NCI-H1930 (cell line): ENCODE measurements at places on chromosomes 4 and X.
A peak's percentile ranks its signal among the peaks of the same experiment; 100 is the strongest.

DNA sequence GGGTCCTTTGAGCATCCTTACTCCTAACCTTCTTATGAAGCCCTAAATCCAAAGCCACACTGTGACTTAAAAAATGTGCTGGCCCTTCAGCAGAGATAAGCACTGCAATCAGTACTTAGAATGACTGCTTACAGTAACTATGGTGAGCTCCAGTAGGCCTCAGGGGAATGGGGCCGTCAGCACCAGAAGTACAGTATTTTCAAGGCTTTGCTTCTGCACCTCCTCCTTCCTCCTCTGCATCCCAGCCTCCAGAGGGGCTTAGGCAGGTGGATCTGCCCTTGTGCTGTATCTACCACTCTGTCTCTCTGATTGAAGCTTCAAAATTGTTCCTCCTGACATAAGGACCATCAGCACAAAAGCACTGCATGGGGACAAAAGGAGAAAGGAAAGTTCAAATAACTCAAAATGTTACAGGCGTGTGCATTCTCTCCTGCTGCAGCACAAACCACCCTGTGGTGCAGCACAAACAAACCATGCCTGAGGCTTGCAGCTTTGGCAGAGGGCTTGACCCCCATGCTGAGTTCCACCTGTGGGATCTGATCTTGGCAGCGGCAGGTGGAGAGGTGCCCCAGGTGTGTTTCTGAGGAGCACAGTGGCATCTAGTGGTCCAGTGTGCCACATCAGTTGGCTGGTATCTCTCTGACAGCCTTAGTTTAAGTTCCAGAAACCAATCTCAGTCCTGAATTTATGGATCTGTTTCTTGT lies 164.7 kb downstream of the SOWAHB start:
- peak; percentile 6 for DNase-seq

GRCh38 chr4:16583764-16584163 lies 314.7 kb downstream of the LDB2 start:
- no peak for DNase-seq

DNA sequence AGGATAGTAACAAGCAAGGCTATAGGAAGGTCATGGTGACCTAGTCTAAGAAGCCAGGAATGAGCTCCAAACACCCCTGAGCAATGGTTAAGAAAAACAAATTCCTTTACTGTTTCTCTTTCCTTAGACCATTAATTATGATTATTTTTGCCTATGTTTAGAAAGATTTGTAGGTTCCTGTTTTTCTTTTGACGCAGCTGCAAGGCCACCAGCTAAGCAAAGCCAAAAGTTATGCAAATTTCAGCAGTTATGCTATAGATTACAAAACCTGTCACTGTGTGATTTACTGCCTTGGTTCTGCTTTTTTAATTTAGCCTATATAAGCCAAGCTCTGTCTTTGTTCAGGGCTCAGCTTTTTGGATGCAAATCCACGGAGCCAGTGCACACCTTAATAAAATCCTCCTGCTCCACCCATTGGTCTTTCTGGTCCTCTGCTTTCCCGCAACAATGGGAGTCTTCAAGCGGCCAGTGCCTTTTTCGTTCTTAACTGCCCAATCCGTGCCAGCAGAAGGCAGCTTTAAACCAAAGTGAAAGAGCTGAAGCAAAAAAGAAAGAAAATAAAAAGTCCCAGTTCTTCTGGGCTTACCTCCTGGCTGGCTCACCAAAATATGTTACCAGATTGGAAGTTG lies 1.4 kb upstream of the CEP135 start:
- DNase-seq: no peak

DNA sequence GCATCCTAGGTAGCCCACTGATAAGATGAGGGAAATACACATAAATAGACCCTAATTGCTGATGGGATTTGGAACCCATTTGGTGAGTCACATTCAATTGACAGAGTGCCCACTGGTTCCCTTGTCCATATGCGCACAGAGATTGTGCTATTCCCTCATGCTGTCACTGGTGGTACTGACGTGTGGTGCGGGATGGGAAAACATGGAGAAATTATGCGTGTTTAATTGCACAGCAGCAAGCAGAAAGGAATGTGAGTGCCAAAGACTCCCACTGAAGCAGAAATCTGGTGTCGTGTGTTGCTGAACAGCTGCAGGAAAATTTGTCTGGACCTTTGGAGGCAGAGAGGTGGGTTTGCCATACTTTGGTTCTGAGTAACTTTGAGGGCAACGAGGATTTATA lies 92.2 kb downstream of the NHSL2 start:
- DNase-seq: no peak

DNA sequence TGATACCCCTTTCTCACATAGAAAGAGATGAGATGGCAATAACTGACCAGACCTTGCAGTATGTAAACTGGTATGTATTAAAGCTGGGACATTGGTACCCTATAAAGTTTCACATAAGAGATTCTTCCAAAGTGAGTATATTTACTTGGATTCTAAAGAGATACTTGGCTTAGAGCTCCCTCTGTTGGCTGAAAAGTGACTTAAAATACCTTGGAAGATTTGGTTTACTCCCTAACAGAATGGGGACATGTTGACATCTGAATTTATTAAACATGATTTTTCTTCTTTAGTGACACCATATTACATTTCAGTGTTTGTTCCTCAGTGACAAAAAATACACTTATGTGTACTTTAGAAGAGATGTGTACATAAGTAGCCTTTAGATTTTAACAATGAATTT lies 47.9 kb upstream of the RGN start:
- DNase-seq: peak; percentile 1

- no peak for DNase-seq
Measured at GRCh38 chr4:122195718-122196117, 43.6 kb downstream of the BLTP1 start.

GRCh38 chr4:43325220-43325967 lies 432.9 kb downstream of the GRXCR1 start:
- DNase-seq: no peak

- peak; percentile 42 for DNase-seq
Measured at GRCh38 chrX:43720082-43720481, 64.0 kb downstream of the MAOA start.

GRCh38 chrX:136577552-136577951 lies 45.5 kb downstream of the VGLL1 start:
- DNase-seq: peak; percentile 21

GRCh38 chrX:39873117-39873516 lies 224.6 kb downstream of the BCOR start:
- DNase-seq: no peak

DNA sequence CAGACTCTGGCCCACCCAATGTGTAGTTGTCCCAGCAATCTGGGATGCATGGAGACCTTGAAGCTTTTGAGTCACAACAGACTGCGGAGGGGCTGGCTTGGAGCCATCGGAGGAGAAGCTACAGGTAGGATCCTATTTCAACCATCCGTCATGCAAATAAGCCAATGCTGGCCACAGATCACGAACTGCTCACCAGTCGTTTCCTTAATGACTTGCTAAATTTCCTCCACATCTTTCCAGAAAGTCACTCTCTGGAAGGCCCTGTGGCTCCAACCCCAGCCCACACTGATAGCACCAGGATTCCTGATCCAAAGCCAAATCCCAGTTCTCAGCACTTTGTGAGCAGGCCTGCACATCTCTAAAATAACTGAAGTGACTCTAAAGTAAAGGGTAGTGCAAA lies 321.3 kb downstream of the RAB28 start:
- no peak for DNase-seq

DNA sequence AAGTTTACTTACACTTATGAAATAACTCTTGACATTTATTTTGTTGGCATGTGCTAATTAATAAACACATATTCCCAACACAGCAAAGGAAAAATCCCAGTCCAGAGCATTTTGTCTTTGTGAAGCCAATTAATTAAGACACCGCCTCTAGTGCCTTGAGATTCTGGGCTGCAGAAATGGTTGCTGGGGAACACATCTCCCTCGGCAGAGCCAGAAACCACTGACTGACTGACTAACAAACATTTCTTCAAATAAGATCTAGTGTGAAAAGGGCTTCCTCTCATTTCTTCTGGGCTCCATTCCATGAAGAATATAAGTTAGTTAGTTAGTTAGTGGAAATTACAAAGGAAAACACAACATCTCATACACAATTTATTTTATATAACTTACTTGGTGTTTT lies 28.4 kb upstream of the NAP1L5 start:
- DNase-seq: no peak

GRCh38 chrX:124462931-124463330 lies 116.6 kb downstream of the SH2D1A start:
- no peak for DNase-seq

- no peak for DNase-seq
Measured at GRCh38 chrX:87583679-87584078, 66.1 kb downstream of the KLHL4 start.

DNA sequence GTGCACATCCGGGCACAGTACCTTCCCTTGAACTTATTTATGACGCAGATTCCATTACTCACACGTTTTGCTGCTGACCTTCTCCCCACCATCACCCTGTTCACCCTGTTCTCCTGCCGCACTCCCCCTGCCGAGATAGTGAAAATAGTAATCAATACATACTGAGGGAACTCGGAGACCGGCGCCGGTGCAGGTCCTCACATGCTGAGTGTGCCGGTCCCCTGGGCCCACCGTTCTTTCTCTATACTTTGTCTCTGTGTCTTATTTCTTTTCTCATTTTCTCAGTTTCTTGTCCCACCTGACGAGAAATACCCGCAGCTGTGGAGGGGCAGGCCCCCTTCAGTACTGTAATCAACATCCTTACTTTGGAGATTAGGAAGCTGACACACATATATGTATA lies 1337.1 kb upstream of the PABPC4L start:
- DNase-seq: no peak

- DNase-seq: no peak
Measured at GRCh38 chr4:20698382-20698781, 1.9 kb upstream of the PACRGL start.

- no peak for DNase-seq
Measured at GRCh38 chr4:10028910-10029309, 7.6 kb upstream of the SLC2A9 start.

DNA sequence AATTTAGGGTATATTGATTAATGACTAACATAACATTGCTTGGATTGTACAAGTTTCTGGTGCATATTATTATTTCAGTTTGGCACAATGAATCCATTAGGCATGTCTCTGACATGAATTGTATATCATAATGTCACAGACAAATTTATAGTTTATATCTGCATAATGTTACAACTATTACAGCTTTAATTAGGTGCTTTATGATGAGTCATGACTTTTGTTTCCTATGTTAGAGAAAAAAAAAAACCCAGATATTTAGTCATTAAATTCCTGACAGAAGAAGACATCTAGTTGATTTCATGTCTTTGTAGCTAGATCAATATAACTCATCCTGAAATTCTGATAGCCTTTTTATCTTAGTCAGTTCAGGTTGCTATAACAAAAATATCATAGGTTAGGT lies 385.7 kb upstream of the EPHA5 start:
- DNase-seq: no peak

DNA sequence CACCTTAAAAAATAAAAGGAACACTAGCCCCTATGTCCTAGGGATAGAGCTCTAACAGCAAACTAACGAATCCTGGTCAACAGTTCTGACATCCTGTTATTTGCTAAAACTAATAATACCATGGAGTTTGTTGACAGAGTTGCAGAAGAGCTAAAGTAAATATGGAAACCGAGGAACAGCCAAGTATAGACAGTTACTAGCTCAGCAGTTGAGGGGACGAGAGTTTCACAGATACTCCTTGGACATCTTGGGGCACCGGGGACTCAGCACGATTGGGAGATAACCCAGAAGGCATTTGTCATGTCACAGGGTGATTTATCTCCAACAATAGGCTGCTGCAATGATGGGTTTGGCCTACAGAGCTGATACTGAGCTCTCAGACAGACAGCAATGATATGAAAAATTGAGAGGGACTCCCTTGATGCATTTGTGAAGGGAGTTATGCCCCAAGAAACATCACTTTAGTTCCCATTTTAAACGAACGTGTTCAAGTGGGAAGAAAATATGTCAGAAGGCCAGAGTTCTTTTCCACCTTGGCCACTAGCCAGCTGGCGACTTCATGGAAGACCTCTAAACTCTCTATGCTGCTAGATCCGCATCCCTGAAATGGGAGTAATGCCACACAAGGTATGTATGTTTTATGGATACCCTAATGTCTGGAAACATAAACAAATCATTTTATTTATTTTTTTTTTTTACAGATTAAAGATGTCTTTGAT lies 48.6 kb downstream of the TSC22D3 start:
- no peak for DNase-seq

GRCh38 chr4:103075894-103076746 lies 441 bp downstream of the SLC9B2 start:
- DNase-seq: no peak
